ENCODE measurements at places on chromosomes 5 and 9.

- no peak for DNase-seq
Measured at GRCh38 chr5:28575368-28575767, 1537.0 kb upstream of the CDH9 start.

GRCh38 chr5:143140492-143141203 lies 262.8 kb downstream of the NR3C1 start:
- DNase-seq, result no peak

DNA sequence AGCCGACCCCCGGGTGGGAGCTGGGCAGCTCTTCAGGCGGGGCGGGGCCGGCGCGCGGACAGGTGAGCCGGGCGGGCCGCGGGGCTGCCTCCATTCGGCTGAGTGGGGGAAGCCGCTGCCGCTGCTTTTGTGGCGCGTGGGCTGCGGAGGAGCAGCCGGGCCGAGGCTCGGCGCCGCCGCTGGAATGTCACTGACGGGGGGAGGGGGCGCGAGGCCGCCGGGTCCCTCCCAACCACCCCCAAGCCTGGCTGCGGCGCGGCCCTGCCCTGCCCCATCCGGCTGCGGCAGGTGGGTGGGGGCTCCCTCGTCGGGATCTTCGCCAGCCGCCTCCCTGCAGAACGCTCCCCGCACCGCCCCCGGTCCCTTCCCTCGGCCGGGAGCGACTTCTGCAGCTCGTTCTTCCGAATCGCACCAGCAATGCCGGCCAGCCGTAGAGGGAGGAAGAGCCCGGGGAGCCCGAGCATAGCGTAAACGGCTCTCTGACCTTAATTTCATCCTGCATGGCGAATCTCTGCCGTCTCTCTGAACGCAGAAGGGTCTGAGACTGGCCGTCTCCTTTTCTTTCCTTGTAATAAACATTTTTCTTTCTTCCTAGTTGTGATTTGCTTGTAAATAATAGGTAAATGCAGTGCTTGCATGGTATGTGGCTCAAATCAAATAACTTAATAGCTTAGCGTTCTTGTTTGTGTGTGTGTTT lies 505 bp downstream of the SPTAN1 start:
- peak; percentile 44 for DNase-seq

DNA sequence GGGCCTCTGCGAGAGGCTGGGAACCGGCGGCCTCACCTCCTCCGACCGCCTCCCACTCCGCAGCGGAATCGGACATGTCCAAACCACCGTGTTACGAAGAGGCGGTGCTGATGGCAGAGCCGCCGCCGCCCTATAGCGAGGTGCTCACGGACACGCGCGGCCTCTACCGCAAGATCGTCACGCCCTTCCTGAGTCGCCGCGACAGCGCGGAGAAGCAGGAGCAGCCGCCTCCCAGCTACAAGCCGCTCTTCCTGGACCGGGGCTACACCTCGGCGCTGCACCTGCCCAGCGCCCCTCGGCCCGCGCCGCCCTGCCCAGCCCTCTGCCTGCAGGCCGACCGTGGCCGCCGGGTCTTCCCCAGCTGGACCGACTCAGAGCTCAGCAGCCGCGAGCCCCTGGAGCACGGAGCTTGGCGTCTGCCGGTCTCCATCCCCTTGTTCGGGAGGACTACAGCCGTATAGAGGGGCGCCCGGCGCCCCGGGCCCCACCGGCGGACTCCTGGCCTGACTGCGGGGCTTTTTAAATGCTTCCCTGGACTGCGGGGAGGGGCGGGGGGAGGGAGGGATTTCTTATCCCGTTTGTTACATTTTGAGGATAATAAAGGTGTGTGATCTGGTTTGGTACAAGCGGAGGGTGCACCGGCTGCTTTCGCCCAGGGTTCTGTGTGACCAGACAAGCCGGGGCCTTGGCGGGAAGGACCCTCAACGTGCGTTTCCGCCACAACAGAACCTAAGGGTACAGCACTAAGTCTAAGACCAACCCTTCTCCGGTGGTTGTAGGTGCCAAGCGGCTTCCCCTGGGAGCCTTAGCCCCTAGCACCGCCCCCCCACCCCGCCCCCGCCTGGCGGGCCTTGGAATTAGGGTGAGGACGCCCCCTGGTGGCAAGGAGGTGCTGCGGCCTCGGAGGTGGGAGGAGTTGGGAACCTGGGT lies 9.3 kb downstream of the PRR7 start:
- peak; percentile 88 for DNase-seq

- DNase-seq, result no peak
Measured at GRCh38 chr5:13510616-13511015, 433.9 kb downstream of the DNAH5 start.

GRCh38 chr9:78609450-78609849 lies 312.5 kb downstream of the PSAT1 start:
- no peak for DNase-seq
